ENCODE measurements at places on chromosomes 2 and 18.

DNA sequence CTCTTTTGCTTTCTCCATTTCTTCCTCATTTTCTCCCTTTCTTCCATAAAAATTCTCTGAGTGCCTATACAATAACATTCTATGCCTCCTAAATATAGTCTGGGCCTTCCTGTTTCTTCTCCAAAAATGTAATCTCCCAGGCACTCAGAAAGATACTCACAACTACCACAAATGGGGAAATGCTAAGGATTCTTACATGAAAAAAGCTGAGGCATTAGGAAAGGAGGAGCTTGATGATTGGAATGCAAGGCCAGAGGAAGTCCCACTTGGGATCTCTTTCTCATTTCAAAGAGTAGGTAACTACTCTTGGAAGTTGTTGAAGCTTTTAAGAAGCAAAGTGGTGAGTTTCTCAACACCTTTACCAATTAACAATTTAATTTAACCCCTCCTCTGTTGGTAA lies 3.4 kb downstream of the VSNL1 start:
- no peak for DNase-seq

- no peak for DNase-seq
Observed at GRCh38 chr2:40072442-40073232, 293.6 kb upstream of the THUMPD2 start.

- peak; percentile 33 for DNase-seq
Observed at GRCh38 chr2:26454561-26455001, 23.3 kb downstream of the OTOF start.

- DNase-seq: no peak
Observed at GRCh38 chr2:222180619-222181018, 118.2 kb downstream of the PAX3 start.

GRCh38 chr2:99600981-99601651 lies 111.3 kb upstream of the REV1 start:
- no peak for DNase-seq

- DNase-seq: no peak
Observed at GRCh38 chr2:112026509-112026908, 28.6 kb upstream of the TMEM87B start.

DNA sequence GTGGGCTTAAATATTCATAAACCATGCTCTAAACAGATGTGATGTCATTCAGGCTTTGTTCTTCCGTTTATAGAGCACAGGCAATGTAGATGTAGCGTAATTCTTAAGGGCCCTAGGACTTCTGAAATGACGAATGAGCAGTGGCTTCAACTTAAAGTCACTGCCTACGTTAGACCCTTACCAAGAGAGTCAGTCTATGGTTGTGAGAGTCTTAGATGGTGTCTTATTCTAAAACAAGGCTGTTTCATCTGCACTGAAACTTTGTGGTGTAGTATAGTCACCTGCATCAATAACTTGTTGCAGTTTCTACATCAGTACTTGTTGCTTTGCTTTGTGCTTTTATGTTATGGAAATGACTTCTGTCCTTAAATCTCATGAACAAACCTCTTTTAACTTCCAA lies 56.0 kb downstream of the PIK3C3 start:
- DNase-seq: no peak

DNA sequence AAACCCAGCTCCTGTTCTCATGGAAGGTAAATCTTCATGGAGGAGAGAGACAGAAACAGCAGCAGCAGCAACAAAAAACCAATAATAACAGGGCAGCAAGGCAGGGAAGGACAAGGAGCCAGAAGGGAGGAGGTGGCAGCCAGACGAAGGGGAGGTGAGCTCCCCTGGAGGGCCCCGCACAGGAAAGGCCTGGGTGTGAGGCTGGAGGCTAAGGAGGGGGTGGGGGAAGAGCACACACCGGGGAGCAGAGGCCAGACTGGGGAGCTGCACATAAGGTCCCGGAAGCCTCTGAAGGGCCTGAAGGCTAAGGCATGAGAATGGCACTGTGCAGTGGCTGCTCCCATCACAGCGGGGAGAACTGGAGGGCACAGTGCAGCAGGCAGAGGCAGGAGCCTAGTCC lies 94.8 kb upstream of the SMAD7 start:
- DNase-seq: no peak

DNA sequence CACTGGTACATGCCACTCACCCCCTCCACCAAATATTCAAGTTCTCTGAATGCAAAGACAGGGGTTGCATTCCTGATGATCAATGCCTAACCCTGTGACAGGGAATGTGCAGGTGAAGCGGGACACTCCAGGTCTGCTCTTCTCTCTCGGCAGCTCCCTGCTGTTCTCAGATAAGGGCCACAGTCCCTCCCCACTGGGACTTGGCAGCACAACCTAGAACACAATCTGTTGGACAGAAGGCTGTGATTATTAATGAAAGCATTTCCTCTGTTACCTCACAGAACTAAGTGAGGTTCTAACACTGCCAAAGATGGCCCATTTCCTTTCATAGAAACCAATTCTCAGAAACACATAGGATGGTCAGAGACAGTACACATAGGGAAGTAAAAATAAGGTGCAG lies 42.7 kb downstream of the VSNL1 start:
- no peak for DNase-seq

Measured in ecto neural progenitor cell (in vitro differentiated cells).